Activated T-cell treated with anti-CD3 and anti-CD28 coated beads for 48 hours (primary cell): ENCODE measurements at places on chromosomes 1 and 21.

DNA sequence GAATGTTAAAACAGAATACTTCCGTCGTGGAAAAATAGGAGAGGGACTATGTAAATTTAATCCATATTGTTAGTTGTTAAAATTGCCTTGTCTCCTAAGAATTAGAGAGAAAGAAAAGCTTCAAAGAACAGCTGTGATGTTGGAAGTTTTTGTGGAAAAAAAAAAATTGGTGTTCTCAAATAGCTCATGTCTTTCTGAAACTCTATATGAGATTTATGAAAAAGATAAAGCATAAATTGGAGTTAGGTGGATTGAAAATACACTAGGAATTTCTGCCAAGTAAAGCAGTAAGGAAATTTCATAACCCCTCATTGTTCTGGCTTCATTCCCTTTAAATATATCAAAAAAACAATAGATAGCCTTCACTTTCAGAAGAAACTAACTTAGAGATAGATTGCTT lies 274.0 kb upstream of the ADAMTS5 start:
- DNase-seq, result no peak

GRCh38 chr1:24900985-24901781 lies 28.9 kb downstream of the RUNX3 start:
- no peak for DNase-seq

DNA sequence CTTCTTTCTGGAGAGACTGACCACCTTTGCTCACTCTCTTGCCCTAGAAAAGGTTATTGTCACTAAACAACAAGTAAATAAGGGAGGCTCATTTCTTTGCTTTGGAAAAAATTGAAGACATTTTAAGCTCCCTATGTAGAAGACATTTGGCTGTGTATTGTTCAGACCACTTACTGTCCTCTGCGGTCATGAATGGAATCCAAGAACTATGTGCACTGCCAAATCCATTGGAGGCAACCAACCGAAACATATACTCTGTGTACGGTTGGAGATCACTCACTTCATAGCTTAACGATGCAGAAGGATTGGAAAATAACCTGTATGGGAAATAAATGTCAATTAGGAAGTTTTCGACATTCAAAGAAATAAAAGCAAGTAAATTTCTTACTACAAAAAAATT lies 332.8 kb downstream of the KCTD3 start:
- no peak for DNase-seq

DNA sequence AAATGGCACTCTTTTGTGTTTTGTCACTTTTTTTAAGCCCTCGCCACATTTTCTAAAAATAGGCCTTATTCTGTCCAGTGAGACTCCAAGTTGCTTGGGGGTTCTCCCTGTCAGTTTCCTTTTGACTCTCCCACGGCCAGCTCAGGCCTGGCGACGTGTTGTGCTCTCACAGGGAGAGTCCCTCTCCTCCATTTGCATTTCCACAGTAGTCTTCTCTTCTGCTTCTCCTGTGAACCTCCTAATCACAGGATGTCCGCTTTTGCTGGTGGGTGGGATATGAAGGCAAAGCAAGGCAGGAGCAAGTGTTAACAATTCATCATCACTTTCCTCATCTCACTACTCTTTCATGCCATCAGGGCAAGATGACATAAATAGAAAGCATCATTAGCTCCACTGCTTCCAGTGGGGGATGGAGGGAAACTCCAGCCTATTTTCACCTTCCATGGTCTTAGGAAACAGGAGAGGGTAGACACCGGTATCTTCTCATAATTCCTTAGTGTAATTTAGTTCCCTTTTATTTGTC lies 99.8 kb downstream of the INTS7 start:
- DNase-seq, result peak; percentile 70

GRCh38 chr1:235404190-235404589 lies 37.0 kb downstream of the TBCE start:
- no peak for DNase-seq

GRCh38 chr1:54754045-54754444 lies 10.3 kb downstream of the PARS2 start:
- no peak for DNase-seq
